Liver (tissue), 10 donors: ENCODE measurements at places on chromosomes 3 and 15. TPM values are rescaled to one million over a fixed set of nuclear protein-coding genes. Genes with fewer than 3 reads are reported as not detected.

DNA sequence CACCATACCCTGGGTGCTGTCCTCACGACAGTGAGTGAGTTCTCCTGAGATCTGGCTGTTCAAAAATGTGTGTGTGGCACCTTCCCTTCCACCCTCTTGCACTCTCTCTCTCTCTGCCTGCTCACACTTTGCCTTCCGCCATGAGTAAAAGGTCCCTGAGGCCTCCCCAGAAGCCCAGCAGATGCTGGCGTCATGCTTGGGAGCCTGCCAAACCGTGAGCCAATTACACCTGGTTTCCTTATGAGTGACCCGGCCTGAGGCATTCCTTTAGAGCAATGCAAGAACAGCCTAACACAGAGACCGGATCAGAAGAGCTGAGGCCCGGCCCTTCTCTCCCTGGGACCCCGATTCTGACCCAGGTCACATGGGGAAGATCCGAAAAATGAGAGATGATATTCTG, 15.4 kb downstream of the TMEM44 start:
- no peak for DNase-seq

DNA sequence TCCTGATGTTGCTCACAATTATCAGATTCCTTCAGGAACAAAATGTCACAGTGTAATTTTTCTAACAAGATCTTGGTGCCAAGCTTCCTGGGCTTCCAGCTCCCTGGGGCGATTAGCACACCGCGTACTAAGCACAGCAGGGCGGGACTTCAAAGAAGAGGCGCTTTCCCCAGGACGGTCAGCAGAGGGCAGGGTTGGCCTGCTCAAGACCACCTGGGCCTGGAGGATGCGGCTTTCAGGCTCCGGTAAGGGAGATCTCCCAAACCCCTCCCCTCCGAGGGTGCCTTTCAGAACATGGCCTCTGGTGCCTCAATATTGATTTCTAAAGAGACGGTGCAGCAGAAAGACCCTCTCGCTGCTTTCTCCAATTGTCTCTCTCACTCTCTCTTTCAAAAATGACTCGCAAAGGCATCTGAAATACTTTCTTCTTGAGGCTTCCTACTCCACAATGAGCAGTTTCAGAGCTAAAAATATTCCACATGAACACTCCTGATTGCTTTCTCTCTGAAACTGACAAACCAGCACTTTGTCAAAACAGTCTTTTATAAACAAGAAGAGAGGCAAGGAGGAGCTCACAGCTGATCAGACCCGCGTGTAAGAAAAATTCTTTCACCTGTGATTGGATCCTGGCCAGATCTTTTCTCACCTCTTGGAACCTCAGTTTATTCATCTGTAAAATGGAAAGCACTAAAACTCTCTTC, 154.0 kb downstream of the ADAMTS9 start:
- peak; percentile 75 for DNase-seq

- no peak for DNase-seq
Observed at GRCh38 chr15:85689729-85690128, 105.0 kb downstream of the KLHL25 start.

- DNase-seq: no peak
Observed at GRCh38 chr3:138914870-138915502, 32.0 kb downstream of the FOXL2 start.

DNA sequence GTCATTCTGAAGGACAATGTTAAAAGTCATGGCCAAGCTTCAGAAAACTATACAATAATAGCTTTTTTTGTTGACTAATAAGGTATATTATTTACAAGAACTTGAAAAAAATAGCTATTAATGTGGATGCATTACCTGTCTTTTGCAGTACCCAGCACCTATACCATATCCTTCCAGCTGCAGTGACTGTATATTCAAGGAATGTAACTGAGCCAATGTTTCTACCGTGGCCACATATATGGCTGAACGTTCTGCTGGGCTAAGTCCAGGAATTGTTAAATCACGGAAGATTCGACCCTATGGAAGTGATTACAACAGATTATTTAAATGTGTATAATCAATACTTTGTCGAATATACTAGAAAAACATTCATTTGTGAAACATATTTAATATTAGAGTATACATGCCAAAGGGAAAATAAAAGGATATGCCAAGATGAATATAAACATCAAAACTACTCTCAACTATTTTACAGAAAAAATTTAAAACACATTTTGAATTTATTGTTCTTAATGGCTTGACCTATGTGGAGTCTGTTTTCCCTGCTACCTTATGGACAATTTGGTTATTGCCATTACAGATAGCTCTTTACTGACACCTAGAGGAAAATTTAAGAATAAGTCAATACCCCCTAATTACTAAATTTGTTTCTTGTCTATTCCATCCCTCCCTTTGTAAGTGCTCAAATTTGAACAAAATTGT, 17.6 kb downstream of the ACAD11 start:
- DNase-seq: no peak

GRCh38 chr15:55784286-55784685, 41.3 kb upstream of the PRTG start:
- no peak for DNase-seq

DNA sequence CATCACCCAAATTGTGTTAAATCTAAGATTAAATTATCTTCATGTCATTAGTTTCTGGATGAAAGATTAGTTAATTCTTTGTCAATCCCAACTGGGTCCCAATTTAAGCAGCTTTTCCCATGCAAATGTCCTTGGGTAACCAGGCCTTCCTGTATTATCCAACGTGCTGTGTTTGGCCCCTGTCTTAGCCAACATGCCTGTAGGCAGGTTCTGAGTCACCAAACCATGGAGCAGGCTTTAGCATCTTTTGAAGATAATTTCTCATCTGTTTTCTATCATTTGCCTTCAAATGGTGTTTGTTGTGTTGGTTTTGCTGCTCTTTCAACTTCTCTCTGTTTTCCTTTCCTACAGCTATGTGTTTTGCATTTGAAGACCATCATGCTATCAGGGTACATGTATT, 216.2 kb downstream of the ITPR1 start:
- no peak for DNase-seq

- DNase-seq: no peak
Observed at GRCh38 chr3:42191443-42191747, 74.6 kb downstream of the CCK start.

GRCh38 chr3:151787626-151788025, 26.3 kb upstream of the AADAC start:
- DNase-seq: no peak

DNA sequence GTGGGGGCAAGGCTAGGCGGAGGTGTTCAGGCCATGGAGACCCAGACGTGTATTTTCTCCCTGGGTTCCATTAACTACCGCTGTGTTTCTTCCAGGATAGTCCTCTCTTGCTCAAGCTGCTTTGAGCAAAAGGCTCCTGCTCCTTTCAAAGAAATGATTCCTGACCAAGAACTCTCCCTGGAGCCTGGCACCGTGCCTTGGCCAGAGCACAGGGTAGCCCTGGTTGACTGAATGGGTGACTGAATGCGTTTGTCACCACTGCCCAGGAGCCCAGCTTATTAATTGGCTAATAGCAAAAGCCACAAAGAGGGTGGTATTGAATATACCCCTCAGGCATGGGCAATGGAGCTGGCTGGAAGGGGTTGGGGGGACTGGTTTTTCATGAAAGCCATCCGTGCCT, 13.9 kb downstream of the RASGRF1 start:
- DNase-seq: no peak

GRCh38 chr15:57445872-57446271, 69.6 kb downstream of the CGNL1 start:
- DNase-seq: no peak

DNA sequence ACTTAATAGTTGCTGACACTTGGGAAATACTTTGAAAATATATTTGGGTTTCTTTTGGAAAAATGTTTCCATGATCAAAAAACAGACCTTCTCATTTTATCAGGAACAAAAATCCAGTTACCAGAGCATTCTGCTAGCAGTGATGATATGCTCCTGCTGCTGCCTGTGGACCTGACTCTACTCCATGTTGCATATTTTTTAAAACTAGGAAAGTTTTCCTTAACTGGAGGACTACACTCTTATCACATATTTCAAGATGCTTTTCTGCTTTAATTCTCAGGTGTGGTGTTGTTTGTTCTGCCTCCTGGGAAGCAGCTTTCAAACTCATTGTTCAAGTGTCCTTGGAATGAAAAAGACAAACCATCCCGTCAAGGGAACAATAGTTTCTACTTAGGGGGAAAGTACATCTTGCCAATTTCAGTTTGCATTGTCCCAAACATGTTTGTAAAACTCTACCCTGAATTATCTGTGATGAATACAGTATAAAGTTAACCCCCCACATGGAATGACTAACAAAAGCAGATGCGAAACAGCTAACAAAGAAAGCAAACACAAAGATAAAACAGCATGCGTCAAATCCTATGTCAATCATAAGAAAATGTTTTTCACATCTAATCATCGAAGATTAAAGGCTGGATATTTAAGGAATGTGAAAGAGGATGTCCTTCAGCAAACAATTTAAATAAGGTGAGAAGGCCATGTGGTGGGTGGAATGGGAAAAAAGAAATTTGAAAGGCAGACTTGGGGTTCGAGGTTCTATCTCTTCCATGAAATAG, 40.1 kb upstream of the PSMD6 start:
- no peak for DNase-seq

- no peak for DNase-seq
Observed at GRCh38 chr15:90287101-90287500, 21.6 kb downstream of the NGRN start.

DNA sequence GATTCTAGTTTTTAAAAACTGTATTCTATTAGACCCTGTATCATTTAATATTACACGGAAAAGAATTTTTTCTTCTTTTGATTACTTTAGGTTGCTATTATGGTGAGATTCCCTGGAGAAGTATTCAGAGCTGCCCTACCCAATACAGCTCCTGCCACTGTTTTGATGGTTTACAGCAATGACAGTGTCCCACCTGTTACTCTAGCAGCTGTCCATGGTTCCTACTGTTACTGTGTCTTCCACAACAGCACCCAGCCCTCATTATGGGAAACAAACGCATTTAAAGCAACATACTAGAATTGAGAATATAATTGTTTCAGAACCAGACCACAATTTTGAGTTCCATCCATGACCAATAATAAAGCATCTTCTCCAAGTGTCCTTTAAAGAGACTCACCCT, 450.7 kb downstream of the SHQ1 start:
- DNase-seq: no peak

DNA sequence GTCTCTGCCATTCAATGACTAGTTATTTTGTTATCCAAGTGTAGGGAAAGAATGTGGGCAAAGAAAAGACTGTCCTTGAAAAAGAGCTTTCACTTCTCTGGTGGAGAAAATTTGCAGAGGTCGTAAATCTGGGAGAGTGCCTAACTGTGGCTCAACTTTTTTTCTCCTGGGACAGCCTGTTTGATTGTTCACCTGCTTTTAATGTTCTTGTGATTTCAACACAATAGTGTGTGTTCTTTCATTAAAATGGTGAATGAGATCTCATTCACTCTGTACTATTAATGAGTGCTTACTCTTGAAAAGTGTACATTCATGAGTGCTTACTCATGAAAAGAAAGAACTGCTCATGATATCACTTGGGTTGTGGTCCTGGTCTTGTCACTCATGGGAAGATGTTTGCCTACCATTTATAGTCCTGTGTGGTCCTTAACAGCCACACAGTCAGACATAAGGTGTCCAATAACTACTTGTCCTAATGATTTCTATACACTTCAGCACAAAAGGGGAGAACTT, 567.3 kb downstream of the GRM7 start:
- no peak for DNase-seq

DNA sequence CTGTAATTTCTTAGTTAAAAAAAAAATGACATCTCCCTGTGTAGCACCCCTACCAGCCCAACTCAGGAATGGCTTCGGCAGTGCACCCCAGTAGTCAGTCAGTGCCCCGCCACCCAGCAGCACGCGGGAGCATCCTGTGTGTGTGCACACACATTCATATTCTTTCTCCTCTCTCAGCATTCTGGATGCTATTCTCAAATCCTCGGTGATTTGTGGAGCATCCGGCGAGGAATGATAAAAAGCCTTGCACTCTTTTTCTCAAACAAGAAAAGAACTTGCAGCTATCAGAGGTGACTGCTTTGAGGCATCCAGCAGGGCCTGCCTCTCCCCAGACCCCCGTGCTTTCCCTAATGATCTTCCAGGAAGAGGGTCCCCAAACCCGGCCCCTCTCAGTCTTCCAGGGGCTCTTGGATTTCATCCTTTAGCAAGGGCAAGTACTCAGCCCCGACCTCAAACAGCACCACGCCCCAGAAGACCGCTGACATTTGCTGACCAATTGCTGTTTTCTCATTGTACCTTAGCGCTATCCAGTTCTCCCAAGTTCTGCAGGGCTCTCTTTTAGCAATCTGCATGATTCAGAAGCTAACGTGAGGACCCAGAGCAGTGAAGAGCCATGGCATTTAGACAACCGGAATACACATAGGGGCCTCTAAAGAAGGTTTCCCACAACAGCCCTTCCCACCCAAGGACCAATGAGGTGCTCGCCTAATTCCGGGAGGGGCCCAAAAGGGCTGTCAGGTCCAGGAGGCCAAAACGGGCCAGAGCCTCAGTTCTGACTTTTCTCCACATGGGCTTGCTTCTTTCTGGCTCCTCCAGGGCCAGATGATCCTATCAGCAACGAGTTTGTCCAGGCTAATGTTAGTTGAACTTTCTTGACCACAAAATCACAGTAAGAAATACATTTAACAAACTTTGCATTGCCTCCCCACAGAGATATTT, 72.2 kb downstream of the FAM174B start:
- DNase-seq: no peak

DNA sequence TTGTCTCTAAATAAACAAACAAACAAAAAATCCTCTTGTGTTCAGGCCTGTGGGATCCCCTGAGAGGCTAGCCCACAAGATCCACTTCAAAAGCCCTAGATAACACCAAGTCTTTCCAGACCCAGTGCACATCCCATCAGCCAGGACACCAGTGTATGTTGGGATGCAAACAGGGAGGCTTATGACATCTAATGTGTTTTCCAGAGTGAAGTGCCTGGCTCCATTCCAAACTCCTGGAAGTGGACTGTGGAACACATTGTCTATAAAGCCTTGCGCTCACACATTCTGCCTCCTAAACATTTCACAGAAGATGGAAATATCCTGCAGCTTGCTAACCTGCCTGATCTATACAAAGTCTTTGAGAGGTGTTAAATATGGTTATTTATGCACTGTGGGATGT, 57.0 kb downstream of the MLH1 start:
- no peak for DNase-seq

DNA sequence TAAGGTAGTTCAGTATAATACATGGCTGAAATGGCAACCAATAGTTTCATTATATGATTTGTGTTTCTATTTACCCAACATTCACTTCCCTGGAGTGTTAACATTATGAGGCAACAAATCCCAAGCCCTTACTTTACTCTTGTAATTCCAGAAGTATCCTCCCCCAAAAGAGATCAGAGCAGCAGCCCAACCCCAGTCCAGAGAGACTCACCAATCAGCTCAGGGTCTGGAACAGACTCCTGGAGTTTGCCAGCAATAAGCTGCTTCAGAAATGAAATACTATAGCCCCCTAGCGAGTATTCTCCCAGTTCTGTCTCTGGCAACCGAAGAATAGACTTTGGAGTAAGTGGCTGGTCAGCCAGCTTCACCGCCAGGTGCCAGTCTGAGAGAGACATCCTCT, 2.5 kb downstream of the UBL7 start:
- DNase-seq: no peak

SLC6A1 gene
- 41.4 TPM for polyA plus RNA-seq

SERINC4 gene
- not detected for polyA plus RNA-seq

THRB gene
- 7.8 TPM for polyA plus RNA-seq

ST3GAL6 gene
- polyA plus RNA-seq: 38.9 TPM

ZNF662 gene
- polyA plus RNA-seq: 2.5 TPM

CGNL1 gene
- 12.9 TPM for polyA plus RNA-seq

EPB42 gene
- not detected for polyA plus RNA-seq

GRK7 gene
- polyA plus RNA-seq: not detected

CAMKV gene
- not detected for polyA plus RNA-seq
